ENCODE measurements at places on chromosomes 3 and 15. TPM values are rescaled to one million over a fixed set of nuclear protein-coding genes. Genes with fewer than 3 reads are reported as not detected.

CACNA2D3 gene
- 4.7 TPM for total RNA-seq

DNA sequence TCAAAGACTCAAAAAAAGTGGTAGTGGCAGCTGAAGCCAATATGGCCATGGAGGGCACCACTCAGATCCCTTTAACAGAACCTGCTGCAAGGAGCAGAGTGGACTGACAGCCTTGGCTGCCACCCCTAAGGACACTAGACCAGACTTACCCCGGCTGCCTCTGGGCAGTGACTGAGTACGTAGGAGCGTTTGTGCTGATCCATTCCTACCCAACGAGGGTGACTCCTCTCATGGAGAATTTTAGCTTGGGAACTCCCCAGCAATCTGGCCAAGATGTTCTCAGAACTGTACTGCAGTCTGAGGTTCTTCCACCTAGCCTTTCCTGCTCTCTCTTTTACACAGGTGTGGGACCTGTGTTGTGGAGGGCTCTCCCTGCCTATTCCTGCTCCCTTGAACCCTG is 22.1 kb downstream of the CLEC3B start:
- DNase-seq, result no peak

DNA sequence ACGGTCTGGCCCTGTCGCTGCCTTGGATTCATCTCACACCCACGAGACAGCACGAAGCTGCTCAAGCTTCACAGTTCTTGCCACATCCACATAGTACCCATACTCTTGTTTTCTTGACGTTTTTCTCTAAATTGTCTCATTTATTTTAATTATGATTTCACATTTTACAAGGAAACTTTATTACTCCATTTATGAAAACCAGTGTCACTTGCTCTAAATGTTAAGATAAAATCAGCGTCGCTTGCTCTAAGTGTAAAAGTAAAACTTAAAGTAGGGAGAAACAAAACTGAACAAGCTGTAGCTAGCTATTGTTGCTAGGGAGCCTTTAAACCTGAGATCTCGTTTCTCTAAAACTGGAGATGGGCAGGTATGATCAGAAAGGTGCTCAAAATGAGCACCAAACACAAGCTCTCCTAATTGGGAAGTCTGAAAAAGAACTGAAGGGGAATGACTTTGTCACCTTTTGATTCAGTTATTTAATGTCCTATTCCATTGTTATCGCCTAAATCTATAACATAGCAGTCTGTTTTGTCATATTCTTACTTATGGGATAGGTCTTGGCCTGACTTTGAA is 680 bp downstream of the IFT122 start:
- no peak for DNase-seq

GRCh38 chr15:69457304-69458280 is 5.0 kb downstream of the RPLP1 start:
- no peak for DNase-seq

GRCh38 chr3:47503033-47503432 is 10.5 kb downstream of the ELP6 start:
- no peak for DNase-seq

GOLGA8K gene
- 0.66 TPM for total RNA-seq

DNA sequence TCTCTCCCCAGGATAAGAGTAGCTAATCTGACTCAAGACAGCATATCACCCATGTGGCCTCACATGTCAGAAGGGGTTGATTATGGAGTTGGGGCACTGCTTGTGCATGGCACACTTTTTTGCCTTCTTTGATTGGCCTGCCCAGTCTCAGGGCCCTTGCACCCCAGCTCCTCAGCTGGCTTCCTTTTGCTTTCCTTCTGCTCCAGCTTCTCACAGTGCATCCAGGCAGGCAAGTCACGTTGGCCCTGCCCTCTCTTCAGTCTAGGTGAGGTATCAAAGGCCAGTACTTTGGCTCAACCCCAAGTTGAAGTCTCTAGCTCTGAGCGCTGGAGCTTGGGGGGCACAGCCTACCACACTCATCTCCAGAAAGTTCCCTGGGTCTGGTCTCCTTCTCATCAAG is 42.2 kb downstream of the NGRN start:
- DNase-seq, result no peak

DNA sequence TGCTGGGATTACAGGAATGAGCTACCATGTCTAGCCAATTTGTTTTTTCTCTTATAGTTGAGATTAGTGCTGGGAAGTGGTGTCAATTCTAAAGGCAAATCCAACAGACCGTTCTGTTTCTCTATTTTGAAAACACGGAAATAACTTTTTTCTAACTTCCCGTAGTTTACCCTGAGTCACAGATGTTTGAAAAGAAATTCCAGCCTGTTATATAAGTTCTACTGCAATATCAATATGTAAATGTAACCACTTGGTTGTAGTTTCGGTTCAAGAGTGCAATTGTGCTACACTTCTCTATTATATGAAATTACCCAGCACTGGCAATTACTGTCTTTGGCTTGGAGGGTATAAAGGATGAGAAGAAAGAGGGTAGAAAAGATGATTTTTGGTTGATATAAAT is 22.3 kb upstream of the GNB4 start:
- DNase-seq, result no peak

CFAP91 gene
- total RNA-seq, result 6.7 TPM

CLDN18 gene
- total RNA-seq, result 6.7 TPM

DNA sequence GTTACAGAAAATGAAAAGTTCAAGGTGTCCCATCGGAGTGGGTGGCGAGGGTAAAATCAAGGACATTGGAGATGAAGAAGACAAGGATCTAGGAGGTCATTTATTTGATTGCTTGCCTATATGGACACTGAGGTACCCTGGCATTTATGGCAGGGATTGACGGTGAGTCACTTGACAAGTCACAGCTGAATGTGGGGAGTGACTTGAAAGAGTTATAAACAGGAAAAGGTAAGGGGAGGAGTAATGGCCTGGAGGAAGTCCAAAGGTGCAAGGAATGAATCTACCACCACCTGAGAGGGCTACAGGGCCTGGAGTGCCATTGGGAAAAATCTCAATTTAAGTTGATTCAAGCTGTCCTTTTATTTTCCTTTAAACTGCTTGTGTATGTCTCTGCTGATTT is 11.8 kb upstream of the SGO1 start:
- DNase-seq, result no peak
